Bone marrow (tissue), 2 donors: ENCODE measurements at places on chromosomes 3 and 15.

GRCh38 chr3:102599819-102600576 is 165.2 kb downstream of the ZPLD1 start:
- DNase-seq, result no peak

- no peak for DNase-seq
Observed at GRCh38 chr15:51782357-51782896, 31.0 kb downstream of the TMOD2 start.

GRCh38 chr3:193348686-193349085 is 29.9 kb downstream of the ATP13A5 start:
- DNase-seq, result no peak

DNA sequence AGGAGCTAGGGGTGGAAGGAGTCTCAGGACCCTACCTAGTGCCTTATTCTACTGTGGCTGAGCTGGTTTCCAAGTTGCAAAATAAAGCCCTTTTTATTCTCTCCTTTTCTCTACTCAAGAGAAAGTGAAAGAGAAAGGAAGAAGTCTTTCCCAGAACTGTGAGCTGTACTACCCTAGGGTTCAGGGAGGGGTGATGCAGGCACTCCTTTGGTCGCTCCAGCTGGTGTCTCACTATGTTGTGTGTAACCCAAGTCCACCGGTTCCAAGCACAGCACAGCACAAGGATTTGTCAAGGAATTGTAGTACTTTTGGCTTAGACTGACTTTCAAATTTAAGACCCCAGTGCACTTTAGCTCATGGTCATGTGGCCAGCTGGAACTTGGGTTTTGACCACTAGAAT is 1721.7 kb downstream of the OTOL1 start:
- DNase-seq, result no peak

GRCh38 chr15:77081971-77082370 is 11.1 kb upstream of the TSPAN3 start:
- no peak for DNase-seq

- DNase-seq, result no peak
Observed at GRCh38 chr3:133674290-133674919, 12.7 kb upstream of the TOPBP1 start.

DNA sequence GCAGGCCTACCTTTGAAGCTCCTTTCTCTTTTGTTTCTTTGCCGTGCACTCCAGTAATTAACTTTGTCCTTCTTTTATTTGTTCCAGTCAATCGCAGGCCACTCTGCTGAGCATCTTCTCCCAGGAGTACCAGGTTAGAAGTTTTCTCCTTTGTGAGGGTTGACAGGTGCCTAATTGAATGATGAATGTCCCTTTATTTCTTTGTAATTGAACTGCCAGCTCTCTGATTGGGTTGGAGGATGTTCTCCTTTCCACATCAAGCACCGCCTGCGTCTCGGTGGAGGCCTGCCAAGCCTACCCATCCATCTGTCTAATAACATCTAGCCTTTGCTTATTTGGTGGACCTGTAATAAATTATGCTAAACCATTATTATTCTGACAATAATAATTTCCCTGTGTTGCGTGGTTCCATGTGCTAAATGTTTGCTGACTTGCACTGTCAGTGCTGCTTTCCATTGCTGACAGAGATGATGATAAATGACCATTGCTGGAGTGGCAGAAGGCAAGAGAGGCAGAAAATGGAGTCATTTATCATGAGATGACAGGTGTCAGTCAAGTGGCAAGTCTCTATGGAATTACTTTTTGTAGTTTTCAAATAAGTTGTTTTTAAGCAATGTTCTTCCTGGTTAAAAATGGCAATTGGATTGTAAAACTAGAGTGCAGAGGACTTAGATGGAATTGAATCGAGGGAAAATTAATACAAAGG is 64.9 kb downstream of the CDIN1 start:
- DNase-seq, result no peak

GRCh38 chr15:71551566-71551965 is 258.8 kb upstream of the NR2E3 start:
- no peak for DNase-seq

- DNase-seq, result no peak
Observed at GRCh38 chr3:10915376-10915775, 77.2 kb upstream of the SLC6A1 start.

DNA sequence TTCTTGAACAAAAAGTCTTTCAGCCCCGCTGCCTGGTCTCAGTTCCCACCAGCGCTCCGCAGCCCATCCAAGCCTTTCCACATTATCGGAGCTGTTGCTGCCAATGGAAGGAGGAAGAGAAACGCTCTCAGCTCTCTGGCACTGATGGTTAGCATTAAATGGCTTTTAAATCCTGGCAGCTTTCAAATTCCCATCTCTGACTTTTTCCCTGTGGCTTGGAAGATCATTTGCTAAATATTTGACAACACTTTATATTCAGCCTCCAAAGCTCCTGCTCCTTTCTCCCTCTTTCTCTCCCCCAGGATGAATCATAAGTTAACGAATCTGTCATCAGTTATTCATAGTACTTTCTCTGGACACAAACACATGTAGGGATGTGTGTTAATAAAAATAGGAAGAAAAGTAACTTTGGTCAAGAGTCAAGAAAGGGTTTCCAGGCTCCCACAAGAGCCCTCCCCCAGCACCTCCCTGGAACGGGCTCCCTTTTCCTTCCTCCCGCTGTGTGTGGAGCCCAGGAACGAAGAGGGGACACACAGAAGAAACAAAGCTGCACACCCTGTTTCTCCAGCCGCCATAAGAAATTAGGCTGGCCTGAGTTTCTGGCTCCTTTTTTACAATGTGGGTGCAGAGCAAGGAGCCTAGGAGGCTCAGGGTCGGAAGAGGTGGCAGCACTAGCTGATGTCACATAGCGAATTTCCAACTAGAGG is 47.6 kb upstream of the TSEN2 start:
- no peak for DNase-seq

- DNase-seq, result no peak
Observed at GRCh38 chr15:101362986-101363566, 68.0 kb upstream of the SNRPA1 start.

GRCh38 chr3:118688396-118688884 is 346.2 kb downstream of the IGSF11 start:
- no peak for DNase-seq

DNA sequence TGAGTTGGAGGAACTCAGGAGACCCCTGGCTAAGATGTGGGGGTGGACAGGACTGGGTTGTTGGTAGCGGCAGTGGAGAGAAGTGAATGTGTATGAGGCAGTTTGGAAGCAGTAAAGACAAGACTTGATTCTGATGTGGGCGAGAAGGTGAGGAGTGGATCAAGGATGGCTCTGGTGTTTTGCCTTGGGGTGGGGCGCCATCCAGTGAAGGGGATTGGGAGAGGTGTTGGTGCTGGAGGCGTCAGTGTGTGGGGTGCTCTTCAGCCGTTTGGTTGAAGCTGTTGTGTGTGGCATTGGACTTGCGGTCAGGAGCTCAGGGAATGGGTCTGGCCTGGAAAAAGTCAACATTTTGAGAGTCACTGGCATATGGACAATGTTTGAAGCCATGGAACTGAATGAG is 13.3 kb downstream of the FAN1 start:
- no peak for DNase-seq

DNA sequence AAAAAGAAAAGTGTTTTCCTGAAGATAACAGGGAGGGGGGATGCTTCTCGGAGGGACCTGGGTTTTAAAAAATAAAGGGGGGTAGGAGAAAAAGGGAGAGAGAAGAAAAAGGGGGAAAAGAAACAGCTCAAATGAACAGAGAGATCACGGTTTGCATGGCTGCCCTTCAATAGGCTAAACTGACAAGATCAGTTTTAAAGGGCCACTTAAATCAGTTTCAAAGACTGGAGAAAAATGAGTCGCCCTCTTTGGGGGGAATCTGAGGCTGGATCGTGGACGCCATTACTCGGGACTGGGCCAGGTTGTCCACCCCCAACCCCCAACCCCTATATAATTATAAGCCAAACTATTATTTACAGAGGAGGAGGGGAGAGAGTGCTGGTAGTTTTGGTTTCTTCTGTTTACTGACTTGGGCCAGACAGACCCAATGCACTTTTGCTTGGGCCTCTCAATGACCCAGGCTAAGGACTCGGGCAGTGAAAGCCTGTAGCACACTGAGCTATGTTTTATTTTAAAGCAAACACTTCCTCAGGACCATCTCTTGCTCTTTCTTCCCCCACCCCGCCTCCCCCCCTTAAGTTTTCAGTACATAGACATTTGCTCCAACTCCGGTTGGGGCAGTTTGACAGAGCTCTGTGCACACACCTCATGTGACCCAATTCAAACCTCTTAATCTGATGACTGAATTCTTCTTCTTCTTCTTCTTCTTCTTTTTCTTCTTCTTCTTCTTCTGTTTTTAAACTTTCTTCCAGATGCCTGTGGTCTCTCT is 6.3 kb downstream of the NR2F2 start:
- DNase-seq, result no peak

- DNase-seq, result no peak
Observed at GRCh38 chr3:130894130-130894985, 474 bp downstream of the ATP2C1 start.

DNA sequence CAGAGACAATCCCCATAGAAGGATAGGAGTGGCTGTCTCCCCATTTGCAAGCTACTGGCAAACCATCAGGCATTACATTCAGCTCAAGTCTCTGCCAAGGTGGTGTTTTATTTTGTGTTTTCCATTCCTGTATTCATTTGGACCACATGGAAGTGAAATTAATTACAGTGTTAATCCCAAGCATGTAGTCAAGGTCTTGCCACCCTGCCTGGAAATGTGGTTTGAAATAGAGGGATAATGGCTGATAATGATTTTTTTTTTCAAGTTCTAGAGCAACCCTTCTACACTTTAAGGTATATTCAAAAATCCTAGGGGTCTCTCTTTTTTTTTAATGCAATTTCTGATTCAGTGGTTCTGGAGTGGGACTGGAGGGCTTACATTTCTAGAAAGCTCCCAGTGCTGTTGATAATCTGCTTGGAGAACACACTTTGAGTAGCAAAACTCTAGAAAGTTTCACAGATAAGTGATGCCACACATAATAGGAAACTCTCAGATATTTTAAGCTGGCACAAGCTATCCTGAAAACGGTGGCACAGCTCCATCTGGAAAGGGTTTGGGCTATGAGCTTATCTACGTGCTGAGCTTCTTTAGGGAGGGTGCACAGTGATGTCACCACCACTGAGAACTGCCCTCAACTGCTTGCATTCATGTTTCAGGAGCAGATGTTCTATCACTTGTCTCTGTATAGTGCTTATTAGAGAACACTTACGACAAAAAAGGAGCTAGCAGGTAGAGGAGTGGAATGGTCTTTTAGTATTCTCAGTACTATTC is 140.1 kb upstream of the IL12A start:
- DNase-seq, result no peak

DNA sequence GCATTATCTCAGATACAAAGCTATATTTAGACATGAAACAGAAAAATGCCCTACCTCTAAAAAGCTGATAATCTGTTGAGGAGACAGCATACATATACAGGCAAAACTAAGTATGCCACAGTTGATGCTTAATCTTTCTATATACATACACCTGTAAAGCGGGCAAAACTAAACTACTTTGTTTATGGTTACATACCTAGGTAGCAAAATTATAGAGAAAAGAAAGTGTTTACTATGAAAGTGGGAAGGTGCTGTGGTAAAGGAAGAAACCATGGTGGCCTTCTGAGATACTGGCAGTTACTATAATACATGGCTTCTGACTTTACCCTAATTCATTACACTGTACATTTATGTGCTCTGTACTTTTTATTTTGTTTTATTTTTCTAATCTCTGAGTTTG is 36.0 kb upstream of the NR1I2 start:
- DNase-seq, result no peak

DNA sequence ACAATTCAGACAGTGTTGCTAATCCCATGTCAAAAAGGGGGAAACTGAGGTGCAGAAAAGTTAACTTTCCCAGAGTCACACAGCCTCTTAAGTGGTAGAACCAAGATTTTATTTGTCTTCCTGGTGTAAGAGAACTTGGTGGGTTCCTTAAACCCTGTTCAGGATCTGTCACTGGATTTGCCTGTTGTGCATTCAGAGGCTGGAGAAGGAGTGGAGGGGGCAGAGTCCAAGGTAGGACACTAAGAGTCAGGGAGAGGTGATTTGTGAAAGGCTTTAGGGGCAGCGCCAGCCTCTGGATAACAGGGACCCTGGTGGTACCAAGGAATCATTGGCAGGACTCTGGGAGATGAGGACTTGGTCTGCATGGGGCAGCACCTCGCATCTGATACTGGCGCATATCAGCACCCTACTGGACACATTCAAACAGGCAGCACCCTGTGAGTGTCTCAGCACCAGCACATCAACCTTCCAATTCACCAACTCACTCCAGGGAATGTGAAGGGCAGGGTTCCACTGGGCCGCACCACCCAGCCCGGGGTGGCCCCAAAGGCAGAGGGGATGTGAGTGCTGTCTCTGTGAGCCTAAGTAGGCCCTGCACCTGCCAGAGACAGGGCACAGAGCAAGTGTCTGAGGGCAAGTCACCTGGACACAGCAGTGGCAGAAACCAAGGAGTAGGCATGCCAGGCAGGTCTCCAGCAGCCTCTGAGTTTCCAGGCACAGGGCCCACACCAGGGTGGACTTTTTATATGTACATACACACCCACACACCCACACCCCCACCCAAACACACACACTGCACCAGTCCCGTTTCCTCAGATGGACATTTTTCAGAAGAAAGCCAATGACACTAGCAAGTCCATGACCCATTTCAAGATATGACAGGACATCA is 71.6 kb downstream of the LIPC start:
- no peak for DNase-seq

DNA sequence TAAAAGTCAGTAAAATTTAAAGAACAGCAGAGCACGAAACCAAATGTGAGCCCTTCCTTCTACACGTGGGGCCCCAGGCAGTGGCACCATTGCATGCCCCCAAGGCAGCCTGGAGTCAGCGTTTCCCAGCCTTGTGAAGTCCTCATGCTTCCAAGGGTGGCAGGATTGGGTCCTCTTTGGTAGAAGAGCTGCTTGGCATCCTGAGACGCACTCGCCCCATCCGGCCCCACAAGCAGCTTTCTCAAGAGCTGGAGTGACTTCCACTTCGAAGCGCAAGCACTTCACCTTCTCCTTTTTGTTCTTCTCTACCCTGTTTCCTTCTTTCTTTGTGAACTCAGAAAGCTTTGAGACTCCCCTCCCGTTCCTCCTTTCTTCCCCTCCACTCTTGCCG is 34.7 kb downstream of the ZNF710 start:
- DNase-seq, result no peak

- DNase-seq, result no peak
Observed at GRCh38 chr15:64697911-64698369, 77.4 kb downstream of the RBPMS2 start.

DNA sequence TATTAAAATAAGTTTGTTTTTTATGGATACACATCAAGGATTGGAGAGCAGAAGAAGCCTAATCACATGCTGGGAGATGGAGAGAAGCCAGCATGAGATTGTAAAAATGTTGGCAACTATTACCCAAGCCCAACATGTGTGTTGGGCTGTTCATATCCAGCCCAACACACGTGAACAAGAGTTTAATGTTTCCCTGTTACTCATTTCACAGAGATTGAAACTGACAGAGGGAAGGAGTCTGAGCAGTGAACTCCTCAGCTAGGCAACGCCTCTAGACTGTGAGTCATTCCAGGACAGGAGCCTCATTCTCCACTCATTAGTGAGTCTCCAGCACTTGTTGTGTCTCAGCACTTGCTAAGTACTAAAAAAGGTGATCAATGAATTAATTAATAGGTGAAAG is 43.2 kb upstream of the CMSS1 start:
- DNase-seq, result no peak
